ENCODE measurements at places on chromosomes 2 and 18.

- no peak for DNase-seq
Measured at GRCh38 chr2:188473306-188473705, 181.6 kb downstream of the GULP1 start.

DNA sequence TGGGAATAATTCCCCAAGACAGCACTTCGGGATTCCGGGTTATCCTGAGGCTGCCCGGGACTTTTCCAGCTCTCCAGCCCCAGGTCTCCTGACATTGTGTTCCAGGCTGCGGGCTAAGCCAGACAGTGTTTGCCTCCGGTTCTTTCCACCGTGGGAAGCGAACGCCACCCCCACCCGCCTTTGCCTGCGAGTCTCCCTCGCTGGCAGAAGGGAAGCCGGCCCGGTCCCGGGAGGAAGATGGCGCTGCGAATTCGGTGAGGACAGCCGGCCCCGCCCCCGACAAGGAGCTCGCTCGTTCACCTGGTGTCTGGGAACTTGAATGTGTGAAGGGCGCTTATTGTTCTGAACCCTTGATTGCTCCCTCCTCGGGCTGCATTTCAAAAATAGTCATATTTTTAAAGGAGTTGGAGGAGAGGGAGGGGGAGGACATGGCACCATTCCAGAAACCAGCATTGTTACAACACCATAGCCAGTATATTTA is 2.9 kb downstream of the LRATD1 start:
- no peak for DNase-seq

- DNase-seq = no peak
Measured at GRCh38 chr2:142694282-142694681, 183.2 kb upstream of the KYNU start.

DNA sequence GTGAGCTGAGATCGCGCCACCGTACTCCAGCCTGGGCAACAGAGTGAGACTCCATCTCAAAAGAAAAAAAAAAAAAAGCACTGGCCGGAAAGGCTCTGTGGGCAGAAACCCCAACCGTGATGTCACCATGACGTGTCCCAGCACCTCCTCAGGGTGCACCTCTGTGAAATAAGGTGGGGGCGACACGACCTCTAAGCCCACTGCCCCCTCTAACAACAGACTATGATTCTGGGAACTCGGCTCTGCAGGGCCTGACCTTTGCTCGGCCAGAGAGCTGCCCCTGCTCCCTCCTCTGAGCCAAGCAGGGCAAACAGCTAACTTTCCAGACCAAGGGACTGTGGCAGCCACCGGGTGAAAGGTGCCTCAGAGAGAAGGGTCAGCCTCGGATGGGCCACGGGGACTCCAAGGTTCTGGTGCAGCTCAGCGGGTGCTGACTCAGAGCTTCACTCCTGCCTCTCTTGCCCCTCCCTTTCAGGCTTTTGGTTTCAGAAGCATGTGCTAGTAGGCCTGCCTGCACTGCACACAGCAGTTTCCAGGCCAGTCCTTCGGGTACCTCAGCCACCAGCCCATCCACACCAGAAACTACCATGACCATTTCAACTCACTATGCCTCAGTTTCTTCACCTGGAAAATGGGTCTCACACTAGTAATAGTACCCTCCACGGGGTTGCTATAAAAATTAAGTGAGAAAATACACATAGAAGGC is 8.0 kb downstream of the TMBIM1 start:
- DNase-seq = peak; percentile 50

DNA sequence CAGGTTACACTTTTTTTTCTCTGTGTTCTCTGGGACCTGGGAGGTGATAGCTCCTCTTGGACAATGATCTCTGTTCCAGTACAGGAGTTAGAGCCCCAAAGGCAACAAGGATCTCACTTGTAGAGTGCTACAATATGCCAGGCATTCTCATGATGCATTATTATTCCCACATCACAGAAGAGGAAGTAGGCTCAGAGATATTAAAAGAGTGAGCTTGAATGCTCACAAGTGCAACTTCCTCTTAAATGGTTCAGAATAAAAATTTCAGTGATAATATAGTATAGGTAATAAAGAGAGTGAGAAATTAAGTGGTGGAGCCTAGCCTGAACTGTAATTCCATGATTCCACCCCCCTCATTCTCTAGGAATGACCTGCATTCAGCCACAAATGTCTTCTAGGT is 21.4 kb downstream of the POLE4 start:
- no peak for DNase-seq

- no peak for DNase-seq
Measured at GRCh38 chr2:31075941-31076590, 62.2 kb downstream of the GALNT14 start.

DNA sequence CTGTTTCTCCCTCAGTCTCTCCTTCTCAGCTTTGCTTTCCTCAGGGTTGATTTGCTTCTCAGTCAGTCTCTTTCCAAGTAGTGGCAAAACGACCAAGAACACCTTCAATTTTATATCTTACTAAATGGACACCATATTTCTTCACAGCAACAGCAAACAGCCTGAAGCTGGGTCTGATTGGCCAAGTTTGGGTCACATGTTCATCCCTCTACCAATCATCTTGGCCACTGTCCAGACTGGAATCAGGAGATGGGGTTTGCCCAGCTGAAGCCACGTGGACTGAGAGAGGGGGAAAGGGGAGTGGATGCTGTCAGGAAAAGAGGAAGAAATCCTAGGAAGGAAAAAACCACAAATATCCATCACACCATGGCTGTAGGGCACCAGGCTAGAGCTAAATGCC is 42.0 kb upstream of the ACMSD start:
- DNase-seq = no peak

GRCh38 chr2:27931361-27931950 is 40.9 kb downstream of the BABAM2 start:
- no peak for DNase-seq

DNA sequence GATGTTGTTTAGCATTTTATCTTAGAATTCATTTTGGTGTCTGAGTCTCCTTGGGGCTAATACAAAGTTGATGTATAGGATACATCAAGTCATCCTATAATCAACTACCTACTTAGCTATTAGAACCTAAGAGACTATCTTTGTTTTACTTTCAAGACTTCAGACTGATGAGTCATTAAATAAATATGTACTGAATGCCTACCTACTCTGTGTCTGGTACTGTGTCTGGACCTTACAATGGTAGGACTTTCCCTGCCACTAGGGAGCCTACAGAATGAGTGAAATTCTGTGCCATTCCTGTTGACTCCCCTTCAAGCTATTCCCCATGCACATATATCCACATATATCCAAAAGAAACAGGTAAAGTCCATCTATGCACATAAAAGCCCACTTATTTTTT is 114.5 kb downstream of the ERBB4 start:
- DNase-seq = no peak

GRCh38 chr2:7508296-7508943 is 591.2 kb downstream of the RNF144A start:
- DNase-seq = no peak

GRCh38 chr2:241741016-241741415 is 6.6 kb downstream of the D2HGDH start:
- DNase-seq = peak; percentile 31

GRCh38 chr2:207257251-207258250 is 91.8 kb upstream of the KLF7 start:
- DNase-seq = no peak

GRCh38 chr18:2656981-2657512 is 1.5 kb downstream of the SMCHD1 start:
- DNase-seq = no peak

- DNase-seq = no peak
Measured at GRCh38 chr2:154120706-154121105, 249.0 kb downstream of the GALNT13 start.

- no peak for DNase-seq
Measured at GRCh38 chr2:66462501-66462825, 27.5 kb downstream of the MEIS1 start.

DNA sequence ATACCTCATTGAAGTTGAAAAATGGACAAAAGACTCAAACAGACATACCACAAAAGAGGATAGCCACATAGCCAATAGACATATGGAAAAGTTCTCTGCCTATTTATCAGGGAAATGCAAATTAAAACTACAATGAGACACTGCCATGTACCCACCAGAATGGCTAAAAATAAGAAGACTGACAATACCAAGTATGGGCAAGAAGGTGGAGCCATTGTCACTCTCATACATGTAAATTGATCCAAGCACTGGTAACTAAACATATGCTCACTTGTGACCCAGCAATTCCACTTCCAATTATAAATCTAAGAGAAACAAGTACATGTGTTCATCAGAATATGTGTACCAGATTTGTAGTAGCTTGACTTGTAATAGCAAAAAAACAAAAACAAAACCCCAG is 4.6 kb downstream of the LOXHD1 start:
- DNase-seq = no peak

DNA sequence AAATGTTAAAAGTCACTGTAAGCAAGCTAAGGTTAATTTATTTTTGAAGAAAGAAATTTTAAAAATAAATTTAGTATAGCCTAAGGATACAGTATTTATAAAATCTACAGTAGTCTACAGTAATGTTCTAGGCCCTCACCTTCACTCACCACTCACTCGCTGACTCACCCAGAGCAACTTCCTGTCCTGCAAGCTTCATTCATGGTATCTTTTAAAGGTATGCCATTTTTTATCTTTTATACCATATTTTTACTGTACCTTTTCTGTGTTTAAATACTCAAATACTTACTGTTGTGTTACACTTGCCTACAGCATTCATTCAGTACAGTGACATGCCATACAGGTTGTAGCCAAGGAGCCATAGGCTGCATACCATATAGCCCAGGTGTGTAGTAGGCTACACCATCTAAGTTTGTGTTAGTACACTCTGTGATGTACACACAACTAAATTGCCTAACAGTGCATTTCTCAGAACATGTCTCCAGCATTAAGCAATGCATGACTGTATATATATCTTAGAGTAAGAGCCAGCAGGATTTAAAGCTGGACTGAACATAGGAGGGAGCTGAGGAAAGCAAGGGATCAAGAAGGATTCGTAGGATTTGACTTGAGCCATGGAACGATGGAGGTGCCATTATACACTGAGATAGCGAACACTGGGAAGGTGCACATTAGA is 83.1 kb upstream of the KLF7 start:
- DNase-seq = no peak

DNA sequence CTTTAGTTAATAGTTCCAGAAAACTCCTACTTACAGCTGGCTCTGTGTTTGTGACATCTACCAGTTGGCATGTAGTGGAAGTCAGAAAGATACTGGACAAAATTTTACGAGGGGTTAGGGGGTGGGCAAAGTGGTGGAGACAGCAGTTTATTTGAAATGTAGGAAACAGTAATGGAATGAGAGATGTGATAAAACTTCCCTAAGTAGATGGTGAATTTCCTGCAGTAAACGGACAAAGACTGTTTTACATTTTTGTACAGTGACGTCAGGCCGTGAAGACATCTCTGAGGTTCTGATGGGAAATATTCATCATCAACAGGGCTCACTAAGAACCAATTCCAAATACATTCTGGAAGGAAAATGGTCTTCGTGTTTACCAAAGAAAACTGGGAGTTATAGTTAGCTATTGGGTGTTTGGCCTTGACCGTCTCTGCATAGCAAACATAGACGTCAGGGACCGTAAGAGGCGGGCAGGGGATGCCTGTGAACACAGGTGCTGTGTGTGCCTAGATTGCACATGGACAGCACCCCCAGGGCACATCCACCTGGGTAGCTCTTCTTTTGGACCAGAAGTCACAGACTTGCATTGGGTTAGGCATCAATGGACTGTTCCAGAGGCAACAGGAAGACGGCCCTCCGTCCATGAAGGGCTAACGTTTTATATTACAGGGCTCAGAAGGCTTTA is 131.5 kb downstream of the ZNF516 start:
- DNase-seq = no peak

- no peak for DNase-seq
Measured at GRCh38 chr2:50863856-50864255, 168.1 kb downstream of the NRXN1 start.

GRCh38 chr2:88136817-88137216 is 9.0 kb upstream of the FABP1 start:
- DNase-seq = no peak

DNA sequence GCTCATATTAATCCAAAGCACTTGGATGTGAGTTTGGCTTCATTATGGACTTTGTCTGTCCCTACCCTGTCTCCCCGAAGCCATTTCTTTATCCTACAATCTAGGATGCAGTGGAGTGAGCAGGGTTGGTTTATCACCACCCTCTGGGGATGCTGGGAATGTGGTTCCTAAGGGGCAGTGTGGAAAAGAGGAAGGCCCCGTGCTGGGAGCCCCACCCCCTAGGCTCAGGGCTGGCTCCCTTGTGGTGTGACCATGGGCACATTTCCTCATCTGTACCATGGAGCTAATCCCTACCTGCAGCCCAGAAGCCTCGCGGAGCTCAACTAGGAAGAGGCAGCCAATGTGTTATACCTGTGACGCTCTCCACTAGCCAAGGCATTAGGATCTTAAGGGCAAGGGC is 92.5 kb downstream of the TGOLN2 start:
- DNase-seq = no peak

DNA sequence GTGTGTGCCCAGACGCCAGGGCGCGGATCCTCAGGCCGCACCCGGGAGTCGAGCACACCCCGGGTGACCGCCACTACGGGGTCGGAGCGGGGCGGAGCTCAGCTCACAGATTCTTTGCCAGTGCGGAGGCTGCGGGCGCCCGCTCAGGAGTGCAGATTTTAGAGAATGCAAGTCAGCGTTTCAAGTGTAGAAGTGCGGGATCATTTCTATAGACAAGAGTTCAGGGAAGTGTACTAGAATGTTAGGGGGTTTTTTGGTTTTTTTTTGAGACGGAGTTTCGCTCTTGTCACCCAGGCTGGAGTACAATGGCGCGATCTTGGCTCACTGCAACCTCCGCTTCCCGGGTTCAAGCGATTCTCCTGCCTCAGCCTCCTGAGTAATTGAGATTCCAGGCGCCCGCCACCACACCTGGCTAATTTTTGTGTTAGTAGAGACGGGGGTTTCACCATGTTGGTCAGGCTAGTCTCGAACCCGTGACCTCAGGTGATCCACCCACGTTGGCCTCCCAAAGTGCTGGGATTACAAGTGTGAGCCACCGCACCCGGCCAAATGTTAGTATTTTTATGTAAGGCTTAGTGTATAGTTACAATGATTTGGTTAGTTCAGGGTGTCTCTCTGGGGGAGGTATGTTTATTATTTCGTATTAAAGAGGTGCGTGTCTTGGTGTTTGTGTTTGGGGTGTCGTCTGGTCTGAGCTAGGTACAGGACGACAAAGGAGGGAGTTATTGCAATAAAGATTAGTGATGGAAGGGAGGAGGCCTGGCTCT is 619 bp upstream of the FAM168B start:
- DNase-seq = no peak

- DNase-seq = no peak
Measured at GRCh38 chr2:157631861-157632260, 3.2 kb upstream of the ACVR1C start.

DNA sequence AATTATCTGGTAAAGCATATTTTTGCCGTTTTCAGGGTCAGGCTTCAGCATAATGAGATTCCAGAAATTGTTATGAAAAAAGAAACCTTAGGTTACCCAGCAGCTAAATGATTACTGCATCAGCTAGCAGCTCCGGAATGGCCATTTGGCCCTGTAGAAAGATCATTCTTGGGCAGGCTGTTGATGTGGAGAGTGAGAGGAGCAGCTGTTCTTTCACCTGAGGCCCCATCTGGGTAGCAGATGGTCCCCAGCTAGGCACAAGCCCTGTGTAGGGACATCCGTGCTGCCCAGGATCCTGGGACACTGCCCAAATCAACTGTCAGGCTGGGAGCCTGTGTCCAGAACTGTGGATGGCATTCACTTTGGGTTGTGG is 61.8 kb downstream of the NEDD4L start:
- no peak for DNase-seq

GRCh38 chr2:204795156-204795555 is 249.9 kb downstream of the PARD3B start:
- DNase-seq = no peak

Measured in activated gamma-delta T cell treated with Interleukin-2 at 50 U/mL for 16 hours (primary cell).